Spleen (tissue), 13 donors: ENCODE measurements at places on chromosomes 13 and 19. TPM values are rescaled to one million over a fixed set of nuclear protein-coding genes. Genes with fewer than 3 reads are reported as not detected.

Gene NOVA2
- 12.5 TPM for total RNA-seq

- no peak for DNase-seq
Measured at GRCh38 chr19:10271543-10272086, 695 bp downstream of the ICAM1 start.

DNA sequence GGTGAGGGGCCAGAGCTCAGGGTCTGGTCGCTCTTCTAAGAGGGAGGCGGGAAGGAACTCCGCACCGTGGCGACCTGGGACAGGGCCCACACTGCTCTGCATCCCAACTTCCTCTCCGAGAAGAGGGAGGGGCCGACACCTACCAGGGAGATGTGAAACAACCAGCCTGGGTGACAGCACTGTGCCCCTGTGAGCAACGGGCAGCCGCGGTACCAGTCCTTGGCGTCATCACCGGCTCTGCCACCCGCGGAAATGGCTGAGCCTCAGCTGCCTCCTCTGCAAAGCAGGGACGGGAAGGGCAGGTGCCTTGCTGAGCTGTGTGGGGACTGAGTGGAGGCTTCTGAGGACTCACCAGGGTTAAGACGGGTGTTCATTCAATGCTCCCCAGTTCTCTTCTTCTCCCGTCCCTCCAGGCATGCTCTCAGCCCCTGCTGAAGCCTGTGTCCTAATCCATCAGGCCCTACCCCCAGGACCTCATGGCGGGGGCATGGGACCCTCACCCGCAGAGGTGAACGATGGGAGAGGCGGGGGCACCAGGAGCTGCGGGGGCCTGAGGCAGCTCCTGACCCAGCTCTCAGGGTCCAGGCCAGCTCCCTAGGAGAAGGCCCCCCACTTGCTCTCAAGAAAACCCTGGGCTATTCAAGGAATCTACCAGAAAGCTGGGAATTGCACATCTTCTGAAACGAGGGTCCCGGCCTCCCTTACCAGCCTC is 9.3 kb downstream of the ZNF787 start:
- peak; percentile 94 for DNase-seq

Gene ZNF493
- total RNA-seq: 35.4 TPM

GRCh38 chr19:55753401-55753800 is 5.5 kb upstream of the RFPL4A start:
- DNase-seq: no peak

Gene ATXN8OS
- total RNA-seq: not detected

GRCh38 chr13:48160606-48161278 is 65.8 kb upstream of the MED4 start:
- DNase-seq: no peak

GRCh38 chr13:46761174-46761573 is 35.8 kb downstream of the ESD start:
- DNase-seq: no peak

DNA sequence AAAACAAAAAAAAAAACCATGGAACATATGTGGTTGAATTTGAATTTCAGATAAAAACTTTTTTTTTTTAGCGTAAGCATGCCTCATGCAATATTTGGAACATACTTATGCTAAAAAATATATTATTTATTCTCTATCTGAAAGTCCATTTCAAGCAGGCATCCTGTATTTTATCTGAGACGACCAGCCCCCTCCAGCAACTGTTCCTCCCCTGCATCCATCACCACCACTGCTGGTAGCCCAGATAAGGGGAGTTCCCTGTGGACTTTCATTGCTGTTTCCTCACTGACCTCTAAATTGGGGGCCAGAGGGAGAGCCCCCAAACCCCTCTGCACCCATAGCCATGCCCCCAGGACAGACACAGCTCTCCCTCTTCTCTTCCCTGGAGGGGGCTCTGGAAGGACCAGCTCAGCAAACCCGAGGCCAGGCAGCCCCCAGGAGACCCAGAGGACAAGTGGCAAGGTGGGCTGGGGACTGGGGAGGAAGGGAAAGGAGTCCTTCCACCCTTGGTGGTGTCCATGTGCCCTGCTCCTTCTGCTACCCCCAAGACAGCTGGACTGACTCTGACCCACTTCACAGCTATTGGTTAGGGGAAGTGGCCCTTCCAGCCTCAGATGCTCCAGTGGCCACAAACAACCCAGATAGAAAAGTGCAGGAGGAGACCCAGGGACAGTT is 6.6 kb upstream of the SIGLEC12 start:
- no peak for DNase-seq

DNA sequence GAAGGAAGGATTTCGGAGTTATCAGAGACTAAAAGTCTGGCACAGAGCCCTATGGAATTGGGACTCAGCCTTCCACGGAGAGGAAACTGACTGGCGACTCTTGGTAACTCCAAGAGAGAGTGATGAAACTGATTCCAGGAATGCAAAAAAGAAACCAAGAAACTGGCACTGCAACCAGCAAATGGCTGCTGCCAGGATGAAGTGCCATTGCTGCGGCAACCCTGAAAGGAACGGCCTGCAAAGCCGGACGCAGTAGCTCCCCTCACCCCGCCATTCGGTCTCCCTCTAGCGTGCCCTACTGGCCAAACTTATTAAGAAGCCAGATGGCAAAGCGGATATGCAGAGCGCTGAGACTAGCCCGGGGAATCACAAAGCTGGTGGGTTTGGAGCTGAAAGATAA is 236.0 kb downstream of the PCDH9 start:
- peak; percentile 75 for DNase-seq

DNA sequence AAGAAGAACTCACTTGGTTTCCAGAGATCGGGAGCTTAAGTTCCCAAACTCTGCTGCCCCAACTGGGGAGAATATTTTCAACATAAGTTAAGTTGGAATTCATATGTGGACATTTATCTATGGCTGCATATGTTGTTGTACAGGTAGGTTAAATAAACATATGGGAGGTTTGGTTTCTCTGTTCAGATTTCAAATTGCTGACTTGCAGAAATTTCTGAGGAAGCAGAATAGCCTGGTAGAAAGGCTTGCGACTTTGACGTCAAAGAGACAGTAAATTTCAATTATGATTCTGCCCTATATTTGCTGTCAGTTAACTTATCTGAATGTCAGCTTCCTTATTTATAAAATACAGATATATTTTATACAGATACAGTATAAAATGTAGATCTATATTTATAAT is 40.0 kb upstream of the TPP2 start:
- no peak for DNase-seq

Gene PSG1
- not detected for total RNA-seq

- DNase-seq: no peak
Measured at GRCh38 chr13:43005460-43006236, 13.6 kb upstream of the EPSTI1 start.

DNA sequence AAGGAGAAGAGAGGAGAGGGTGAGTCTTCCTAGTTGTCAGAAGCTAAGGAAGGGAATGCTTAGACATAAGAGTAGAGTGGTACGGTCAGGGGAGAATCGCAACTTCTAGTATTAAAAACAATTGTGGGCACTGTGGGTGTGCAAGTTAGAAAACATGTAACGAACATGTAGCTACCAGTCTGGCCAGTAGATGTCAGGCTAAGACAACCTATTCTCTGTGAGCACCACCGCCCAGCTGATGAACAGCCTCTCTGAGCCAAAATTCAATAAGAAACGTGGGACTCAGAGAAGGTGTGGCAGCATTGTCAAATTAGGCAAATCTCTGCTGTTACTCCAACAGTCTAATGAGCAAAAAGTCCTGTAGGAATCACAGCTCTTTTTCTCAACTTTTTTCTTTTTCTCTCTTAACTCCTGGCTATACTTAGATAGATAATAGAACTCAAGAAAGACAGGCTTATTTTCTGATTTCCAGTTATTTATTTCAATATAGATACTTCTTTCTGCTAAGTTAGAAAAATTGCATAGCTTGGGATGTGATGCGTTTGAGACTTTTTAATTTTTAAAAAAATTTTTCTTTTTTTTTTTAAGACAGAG is 186.2 kb downstream of the USP12 start:
- no peak for DNase-seq

GRCh38 chr13:109454167-109454917 is 332.0 kb downstream of the IRS2 start:
- DNase-seq: no peak
